ENCODE measurements at places on chromosomes 16 and 17. TPM values are rescaled to one million over a fixed set of nuclear protein-coding genes. Genes with fewer than 3 reads are reported as not detected.

The CD300H gene
- total RNA-seq = not detected

The SLC16A3 gene
- 13.2 TPM for total RNA-seq

The TPSD1 gene
- not detected for total RNA-seq

The TPSG1 gene
- not detected for total RNA-seq

The KCNJ2 gene
- 0.16 TPM for total RNA-seq

GRCh38 chr16:85348911-85349334 lies 236.7 kb upstream of the CIBAR2 start:
- no peak for DNase-seq
- H3K4me3 ChIP-seq = no peak overlapping the region
- peaks cover 26% of the 10 kb centered on the region for H3K4me1 ChIP-seq
- H3K27me3 ChIP-seq = no peaks in the 10 kb centered on the region

DNA sequence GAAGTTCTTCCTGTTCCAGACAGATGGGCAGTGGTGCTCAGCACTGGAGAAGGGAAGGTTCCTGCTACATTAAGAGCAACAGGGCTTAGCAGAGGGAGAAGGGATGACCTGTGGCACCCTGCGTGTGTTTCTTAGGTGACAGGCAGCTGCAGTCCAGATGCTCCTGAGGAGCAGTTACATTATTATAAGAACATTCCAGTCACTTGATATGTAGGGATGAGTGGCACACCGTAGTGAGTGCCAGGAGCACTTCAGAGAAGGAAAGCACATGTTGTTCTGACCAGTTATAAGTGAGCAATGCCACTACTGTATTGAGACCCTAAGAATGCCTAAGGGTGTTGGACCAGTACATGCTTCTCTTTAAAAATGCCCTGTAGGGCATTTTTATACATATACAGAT lies 39.9 kb upstream of the MRC2 start:
- H3K27ac ChIP-seq = no peak overlapping the region
- no peaks in the 10 kb centered on the region for H3K27me3 ChIP-seq
- no peaks in the 10 kb centered on the region for H3K4me1 ChIP-seq
- peaks cover 46% of the 10 kb centered on the region for H3K36me3 ChIP-seq

DNA sequence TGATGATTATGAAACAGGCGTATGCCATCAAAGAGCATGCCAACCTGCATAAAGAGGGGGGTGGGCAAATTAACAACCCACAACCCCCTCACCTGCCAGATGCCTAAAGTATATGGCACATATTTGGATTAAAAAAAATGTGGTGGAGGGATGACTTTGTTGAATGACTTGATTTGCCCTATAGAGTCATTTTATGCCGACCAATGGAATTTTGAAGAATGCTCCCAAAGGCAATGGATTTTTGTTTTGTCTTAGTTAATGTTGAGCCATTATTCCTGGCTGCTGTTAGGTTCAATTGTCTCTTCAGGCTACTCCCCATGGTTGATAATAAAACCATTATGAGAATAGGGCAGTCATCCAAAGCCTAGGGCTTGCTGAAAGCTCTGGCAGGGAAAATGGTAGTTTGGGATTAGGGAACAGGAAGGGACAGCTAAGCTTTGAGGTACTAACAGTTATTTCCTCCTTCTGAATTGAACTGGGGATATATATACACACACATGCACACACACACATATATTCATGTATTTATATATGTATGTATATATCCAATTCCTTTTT lies 5.8 kb upstream of the CHCT1 start:
- no peak overlapping the region for H3K4me3 ChIP-seq
- H3K4me1 ChIP-seq = no peaks in the 10 kb centered on the region
- no peaks in the 10 kb centered on the region for H3K27me3 ChIP-seq
- DNase-seq = no peak

DNA sequence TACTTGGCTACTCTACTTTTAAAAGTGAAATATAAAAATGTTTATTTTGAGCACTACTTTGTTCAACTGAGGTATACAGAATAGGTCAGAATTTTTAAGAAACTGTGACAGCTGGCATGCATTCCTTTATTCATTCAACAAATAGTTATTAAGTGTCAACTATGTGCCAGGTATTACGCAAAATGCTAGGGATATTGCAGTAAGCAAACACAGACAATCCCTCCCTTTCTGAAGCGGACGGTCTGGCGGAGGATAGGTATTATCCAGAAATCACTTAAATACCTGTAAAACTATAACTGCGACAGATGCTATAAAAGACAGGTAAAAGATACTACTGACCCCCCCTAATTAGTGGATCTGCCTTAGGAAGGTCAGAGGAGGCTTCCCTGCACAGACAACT lies 26.1 kb downstream of the METTL16 start:
- no peaks in the 10 kb centered on the region for H3K27me3 ChIP-seq
- no peaks in the 10 kb centered on the region for H3K4me1 ChIP-seq
- H3K27ac ChIP-seq = no peak overlapping the region
- no peak overlapping the region for H3K4me3 ChIP-seq
- no peak for DNase-seq

DNA sequence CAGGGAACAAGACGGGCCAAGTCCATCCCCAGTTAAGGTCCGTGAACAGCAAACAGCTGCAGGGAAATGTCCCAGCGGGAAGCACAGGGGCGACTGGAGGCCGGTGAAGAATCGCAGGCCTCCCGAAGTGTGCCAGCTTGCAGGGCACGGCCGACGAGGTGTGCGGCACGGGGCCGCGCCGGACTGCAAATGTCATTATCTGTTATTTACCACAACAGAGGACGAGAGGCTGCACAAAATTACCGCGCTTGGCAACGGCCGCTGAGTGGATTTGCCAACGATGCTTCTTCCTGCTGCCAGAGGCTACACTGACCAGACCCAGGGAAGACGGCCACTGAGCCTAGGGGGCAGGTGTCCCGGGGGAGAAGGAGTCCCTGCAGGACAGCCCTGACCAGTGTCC lies 53.1 kb downstream of the RPH3AL start:
- H3K36me3 ChIP-seq = no peaks in the 10 kb centered on the region
- no peaks in the 10 kb centered on the region for H3K27me3 ChIP-seq
- H3K4me3 ChIP-seq = no peak overlapping the region
- no peak overlapping the region for H3K27ac ChIP-seq
- DNase-seq = no peak

DNA sequence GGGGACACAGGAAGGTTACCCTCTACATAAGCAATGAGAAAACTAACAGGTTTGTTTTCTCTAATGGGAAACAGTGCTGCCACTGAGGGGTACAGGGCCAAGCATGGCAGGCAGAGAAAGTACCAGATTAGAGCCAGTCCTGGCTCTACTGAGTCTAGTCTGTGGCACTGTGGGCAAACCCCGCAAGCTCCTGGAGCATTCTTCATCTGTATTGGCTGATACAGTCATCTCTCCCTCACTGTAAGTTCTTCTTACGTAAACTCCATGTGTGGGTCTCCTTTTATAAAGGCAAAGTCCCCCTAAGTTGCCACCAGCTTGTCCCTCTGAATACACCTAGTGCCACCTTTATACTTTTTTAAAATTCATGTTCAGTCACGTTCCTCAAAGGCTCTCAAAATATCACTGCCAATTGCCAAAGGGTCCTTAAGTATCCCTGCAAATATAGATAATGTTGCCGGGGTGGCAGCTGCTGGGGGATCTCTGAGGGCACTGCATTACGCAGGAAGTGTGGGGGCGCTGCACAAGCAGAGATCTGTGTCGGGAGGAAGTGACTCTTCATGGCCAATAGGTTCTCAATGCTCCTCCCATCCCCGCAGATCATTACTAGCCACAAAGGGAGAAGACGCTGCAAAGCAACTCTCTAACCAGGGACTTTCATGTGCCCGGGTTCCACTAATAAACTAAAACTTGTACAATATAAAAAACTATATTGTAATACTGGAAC lies 18.8 kb downstream of the XPO6 start:
- peaks cover 18% of the 10 kb centered on the region for H3K36me3 ChIP-seq
- H3K27ac ChIP-seq = no peak overlapping the region
- no peak overlapping the region for H3K4me3 ChIP-seq
- DNase-seq = no peak
- peaks cover 15% of the 10 kb centered on the region for H3K4me1 ChIP-seq

- no peak overlapping the region for H3K4me3 ChIP-seq
- H3K4me1 ChIP-seq = peaks cover 8% of the 10 kb centered on the region
- no peak overlapping the region for H3K27ac ChIP-seq
- H3K27me3 ChIP-seq = no peaks in the 10 kb centered on the region
- peaks cover 4% of the 10 kb centered on the region for H3K36me3 ChIP-seq
Measured at GRCh38 chr16:57179215-57179828, 6.5 kb downstream of the PSME3IP1 start.

Data from SJCRH30 (cell line).